ENCODE measurements at places on chromosomes 11 and 22. TPM values are rescaled to one million over a fixed set of nuclear protein-coding genes. Genes with fewer than 3 reads are reported as not detected.

GRCh38 chr11:20025332-20025840 is 134.9 kb downstream of the DBX1 start:
- DNase-seq = no peak
- no peaks in the 10 kb centered on the region for H3K4me1 ChIP-seq
- no peaks in the 10 kb centered on the region for H3K36me3 ChIP-seq
- no peaks in the 10 kb centered on the region for H3K27me3 ChIP-seq
- H3K27ac ChIP-seq = no peak overlapping the region
- H3K4me3 ChIP-seq = no peak overlapping the region

- H3K27me3 ChIP-seq = no peaks in the 10 kb centered on the region
- DNase-seq = no peak
- H3K4me3 ChIP-seq = no peak overlapping the region
- H3K36me3 ChIP-seq = no peaks in the 10 kb centered on the region
Measured at GRCh38 chr22:49954991-49955580, 5.5 kb upstream of the PIM3 start.

DNA sequence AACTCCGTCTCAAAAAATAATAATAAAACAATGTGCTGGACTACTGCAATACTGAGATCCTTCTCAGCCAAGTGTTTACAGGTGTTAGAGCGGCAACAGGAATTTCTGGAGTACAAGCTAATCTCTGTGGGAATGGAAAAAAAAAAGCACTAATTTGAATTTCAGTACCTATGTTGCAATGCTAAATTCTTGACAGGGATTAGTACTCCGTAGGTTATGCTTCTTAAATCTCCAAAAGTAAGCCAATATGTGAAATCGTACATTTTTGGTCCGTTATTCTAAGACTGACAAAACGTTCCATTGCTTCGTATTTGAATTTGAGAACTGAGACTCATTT is 1.1 kb downstream of the ATL3 start:
- peak overlapping the region; percentile 27 for H3K27ac ChIP-seq
- peaks cover 6% of the 10 kb centered on the region for H3K36me3 ChIP-seq
- peaks cover 41% of the 10 kb centered on the region for H3K4me1 ChIP-seq
- peak overlapping the region; percentile 90 for H3K4me3 ChIP-seq
- no peaks in the 10 kb centered on the region for H3K27me3 ChIP-seq

GRCh38 chr11:14248580-14248981 is 110.4 kb downstream of the RRAS2 start:
- no peak for DNase-seq
- H3K27me3 ChIP-seq = peaks cover 15% of the 10 kb centered on the region
- H3K4me1 ChIP-seq = no peaks in the 10 kb centered on the region
- no peak overlapping the region for H3K27ac ChIP-seq
- H3K4me3 ChIP-seq = no peak overlapping the region
- no peaks in the 10 kb centered on the region for H3K36me3 ChIP-seq

- H3K4me1 ChIP-seq = peaks cover 18% of the 10 kb centered on the region
- H3K27me3 ChIP-seq = no peaks in the 10 kb centered on the region
- peak overlapping the region; percentile 89 for H3K4me3 ChIP-seq
- peak overlapping the region; percentile 79 for H3K27ac ChIP-seq
- peak; percentile 53 for DNase-seq
- no peaks in the 10 kb centered on the region for H3K36me3 ChIP-seq
Measured at GRCh38 chr11:121291896-121292494, 576 bp upstream of the SC5D start.

C11orf97 gene
- not detected for polyA plus RNA-seq

PHLDB1 gene
- polyA plus RNA-seq = not detected

GUCY1A2 gene
- polyA plus RNA-seq = not detected

Measured in CD14-positive monocyte (primary cell).